ENCODE measurements at places on chromosomes 2 and 18.

DNA sequence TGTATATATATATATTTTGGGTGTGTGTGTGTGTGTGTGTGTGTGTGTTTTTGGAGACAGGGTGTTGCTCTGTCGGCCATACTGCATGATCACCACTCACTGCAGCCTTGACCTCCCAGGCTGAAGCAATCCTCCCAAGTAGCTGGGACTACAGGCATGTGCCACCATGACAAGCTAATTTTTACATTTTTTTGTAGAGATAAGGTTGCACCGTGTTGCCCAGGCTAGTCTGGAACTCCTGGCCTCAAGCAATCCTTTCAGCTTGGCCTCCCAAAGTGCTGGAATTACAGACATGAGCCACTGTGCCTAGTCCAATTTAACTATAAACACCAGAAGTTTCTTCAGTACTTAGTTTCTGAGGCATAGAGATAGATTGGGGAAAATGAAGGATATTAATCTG, 18.3 kb downstream of the LIMS1 start:
- no peak for DNase-seq

DNA sequence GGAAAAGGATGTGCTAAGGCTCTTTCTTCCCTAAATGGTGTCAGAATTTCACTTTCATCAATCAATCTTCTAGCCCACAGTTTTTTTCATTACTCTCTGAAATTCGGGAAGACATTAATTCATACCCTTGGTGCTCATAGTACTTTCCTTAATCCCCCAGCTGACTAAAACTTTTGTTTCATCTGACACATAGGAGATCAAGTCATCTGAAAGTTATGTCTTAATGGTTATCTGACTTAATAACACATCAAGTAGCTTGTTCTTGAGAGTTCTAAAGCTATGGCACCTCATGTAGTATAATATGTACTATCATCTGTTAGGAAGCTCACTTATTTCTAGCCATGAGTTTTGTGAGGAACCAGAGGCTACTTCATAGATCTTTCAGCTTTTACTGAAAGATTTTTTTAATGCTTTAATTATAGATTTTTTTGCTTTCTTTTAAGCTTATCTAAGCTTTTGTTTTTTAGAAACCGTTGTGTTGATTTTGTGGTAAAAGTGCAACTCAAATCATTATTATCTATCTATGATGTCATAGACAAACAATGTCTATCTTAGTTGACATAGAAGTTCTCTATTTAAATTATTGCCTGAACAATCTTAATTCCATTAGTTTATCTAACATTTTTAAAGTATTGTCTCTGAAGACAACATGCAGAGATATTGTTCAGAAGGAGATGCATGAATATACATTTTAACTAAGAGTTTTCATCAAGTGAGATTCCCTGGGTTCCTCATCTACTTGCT, 93.6 kb upstream of the UBXN4 start:
- DNase-seq, result no peak

- DNase-seq, result no peak
Observed at GRCh38 chr18:28366676-28367075, 189.7 kb upstream of the CDH2 start.

DNA sequence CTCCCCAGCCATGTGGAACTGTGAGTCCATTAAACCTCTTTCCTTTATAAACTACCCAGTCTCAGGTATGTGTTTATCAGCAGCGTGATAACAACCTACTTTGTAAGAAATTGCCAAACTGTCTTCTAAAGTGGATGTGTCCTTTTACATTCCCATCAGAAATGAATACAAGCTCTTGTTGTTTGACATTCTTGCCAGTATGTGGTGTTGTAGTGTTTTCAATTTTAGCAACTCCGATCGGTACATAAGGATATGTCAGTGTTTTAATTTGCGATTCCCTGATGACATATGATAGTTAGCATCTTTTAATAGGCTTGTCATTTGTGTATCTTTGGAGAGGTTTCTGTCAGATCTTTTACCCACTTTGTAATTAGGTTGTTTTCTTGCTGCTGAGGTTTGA, 1156.3 kb upstream of the CRIM1 start:
- DNase-seq, result no peak

GRCh38 chr2:216024779-216025336, 11.5 kb upstream of the MREG start:
- no peak for DNase-seq

DNA sequence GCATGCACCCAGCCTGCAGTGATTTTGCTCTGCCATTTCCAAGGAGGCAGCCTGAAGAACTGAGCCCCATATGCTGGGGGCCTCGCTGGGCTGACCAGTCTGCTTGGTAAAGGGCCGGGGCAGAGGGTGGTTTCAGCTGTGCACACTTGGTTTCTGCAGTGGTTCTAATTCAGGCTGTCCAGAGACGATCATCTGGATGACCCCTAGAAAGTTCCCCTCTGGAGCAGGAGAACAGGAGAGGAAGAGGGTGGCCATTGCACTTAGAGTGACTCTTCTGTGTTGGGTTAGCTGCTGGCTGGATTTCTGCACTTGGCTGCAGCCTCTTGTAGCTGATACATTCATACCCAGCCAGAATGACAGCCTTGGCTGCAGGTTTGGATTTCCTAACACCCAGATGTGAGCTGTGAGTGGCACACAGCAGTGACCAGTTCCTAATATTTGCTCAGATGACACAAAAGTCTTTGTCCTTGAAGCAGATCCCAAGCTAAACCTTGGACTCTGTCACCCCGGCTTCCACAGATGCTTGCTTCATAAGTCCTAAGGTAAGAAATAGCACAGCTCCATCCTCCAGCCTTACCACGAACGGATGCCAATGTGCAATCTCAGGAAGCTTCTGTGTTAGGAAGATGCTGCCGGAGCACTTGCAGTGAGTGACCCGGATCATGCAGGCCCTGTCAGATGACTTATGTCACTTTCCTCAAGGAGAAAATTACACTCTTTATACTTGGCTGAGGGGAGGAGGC, 105.6 kb downstream of the HNRNPLL start:
- DNase-seq, result no peak

DNA sequence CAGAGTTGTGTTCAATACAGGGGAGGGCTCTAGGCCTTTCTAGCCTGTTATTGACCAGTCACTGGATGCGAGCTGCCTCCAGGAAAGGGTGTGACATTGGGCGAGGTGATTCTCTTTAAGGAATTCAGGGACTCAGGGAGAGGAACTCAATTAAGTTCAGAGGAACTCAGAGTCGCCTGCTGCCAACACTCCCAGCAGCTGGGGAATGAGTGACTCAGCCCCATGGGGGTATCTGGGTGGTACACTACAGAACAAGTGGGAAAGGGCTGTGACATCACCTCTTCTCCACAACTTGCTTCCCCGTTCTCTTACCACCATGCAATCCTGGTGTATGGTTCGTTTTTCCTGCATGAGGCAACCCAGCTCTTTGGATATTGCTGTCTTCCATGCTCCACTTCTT, 50.4 kb upstream of the CYRIA start:
- no peak for DNase-seq
